Stomach (tissue), 19 donors: ENCODE measurements at places on chromosomes 7 and 10. TPM values are rescaled to one million over a fixed set of nuclear protein-coding genes. Genes with fewer than 3 reads are reported as not detected.

GRCh38 chr10:25178411-25178810 lies 3.6 kb downstream of the GPR158 start:
- DNase-seq: no peak

The TES gene
- total RNA-seq: 163 TPM

The NACAD gene
- 24.1 TPM for total RNA-seq

DNA sequence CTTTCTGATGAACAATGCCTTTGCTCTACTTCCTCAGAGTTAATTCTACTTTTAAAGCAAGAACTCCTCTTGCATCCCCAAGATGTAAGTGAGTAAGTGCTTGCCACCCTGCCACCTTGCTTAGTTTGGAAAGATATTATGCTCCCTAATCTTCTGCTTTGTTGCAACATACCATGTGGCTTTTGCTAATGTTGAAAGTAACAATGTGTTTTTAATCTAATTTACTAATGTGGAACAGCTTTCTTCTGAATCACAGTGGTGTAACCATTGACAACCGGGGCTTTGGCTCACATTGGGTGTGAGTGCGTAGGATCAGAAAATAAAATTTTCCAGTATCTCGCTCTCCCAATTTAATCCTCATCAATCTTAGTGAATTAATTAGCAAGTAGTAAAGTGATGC lies 254.1 kb upstream of the PTER start:
- DNase-seq: no peak

DNA sequence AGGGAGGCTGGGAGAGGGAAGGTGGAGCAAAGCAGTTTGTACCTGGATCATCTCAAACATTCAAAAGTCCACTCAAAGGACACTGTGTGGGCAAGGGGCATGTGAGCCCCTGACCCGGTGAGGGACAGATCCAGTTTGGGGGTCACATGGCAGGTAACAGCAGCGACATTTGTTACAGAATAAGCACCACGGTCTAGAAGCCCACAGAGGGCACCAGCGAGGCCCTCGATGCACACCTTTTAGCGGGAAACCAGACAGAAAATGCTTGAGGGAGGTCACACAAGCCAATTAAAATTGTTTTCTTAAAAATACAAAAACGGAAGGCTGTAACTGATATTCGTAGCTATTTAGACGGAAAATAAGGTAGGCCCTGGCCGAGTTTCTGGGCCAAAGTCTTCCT lies 144.4 kb downstream of the ZMYND11 start:
- no peak for DNase-seq

- DNase-seq: no peak
These were observed 47.6 kb downstream of the ZMIZ1 start for GRCh38 chr10:79116368-79116767.

GRCh38 chr10:104488439-104488832 lies 134.8 kb downstream of the CFAP58 start:
- no peak for DNase-seq

DNA sequence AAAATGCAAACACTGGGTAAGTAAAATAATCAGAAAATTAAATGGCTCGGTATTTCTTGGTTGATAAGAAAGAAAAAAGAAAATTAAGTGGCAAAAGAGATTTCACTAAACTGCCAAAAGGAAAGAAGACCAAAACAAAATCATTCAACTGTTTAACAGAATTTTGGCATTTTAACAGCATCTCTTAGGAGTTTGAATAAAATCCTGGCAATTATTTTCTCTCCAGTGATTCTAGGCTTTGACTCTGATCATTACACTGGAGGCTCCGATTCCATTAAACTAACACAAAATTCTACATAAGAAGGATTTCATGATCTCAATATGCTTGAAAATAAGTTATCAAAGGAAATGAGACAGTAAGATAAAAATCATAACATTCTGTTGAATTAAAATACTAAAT lies 62.3 kb downstream of the ARHGAP21 start:
- no peak for DNase-seq

- no peak for DNase-seq
These were observed 41.0 kb downstream of the PTPRN2 start for GRCh38 chr7:158546626-158547025.

The IFIT1B gene
- not detected for total RNA-seq

The UFSP1 gene
- 22.6 TPM for total RNA-seq

- no peak for DNase-seq
These were observed 216.6 kb upstream of the SH2B2 start for GRCh38 chr7:102069931-102070629.

The ELN gene
- 75.4 TPM for total RNA-seq

DNA sequence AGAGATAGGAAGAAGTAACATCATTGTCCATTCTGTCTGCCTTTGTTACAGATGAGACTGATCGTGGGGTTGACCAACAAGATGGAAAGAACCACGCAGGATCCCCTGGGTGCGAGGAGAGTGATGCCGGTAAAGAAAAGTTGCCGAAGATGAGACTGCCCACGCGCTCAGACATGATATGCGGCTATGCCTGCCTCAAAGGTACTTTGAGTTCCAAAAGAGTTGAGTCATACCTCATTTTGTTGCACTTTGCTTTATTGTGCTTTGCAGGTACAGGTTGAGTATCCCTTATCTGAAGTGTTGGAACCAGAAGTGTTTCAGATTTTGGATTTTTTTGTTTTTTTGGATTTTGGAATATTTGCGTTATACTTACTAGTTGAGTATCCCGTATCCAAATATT lies 12.2 kb upstream of the CLCN1 start:
- no peak for DNase-seq
